ENCODE measurements at places on chromosomes 13 and 19.

DNA sequence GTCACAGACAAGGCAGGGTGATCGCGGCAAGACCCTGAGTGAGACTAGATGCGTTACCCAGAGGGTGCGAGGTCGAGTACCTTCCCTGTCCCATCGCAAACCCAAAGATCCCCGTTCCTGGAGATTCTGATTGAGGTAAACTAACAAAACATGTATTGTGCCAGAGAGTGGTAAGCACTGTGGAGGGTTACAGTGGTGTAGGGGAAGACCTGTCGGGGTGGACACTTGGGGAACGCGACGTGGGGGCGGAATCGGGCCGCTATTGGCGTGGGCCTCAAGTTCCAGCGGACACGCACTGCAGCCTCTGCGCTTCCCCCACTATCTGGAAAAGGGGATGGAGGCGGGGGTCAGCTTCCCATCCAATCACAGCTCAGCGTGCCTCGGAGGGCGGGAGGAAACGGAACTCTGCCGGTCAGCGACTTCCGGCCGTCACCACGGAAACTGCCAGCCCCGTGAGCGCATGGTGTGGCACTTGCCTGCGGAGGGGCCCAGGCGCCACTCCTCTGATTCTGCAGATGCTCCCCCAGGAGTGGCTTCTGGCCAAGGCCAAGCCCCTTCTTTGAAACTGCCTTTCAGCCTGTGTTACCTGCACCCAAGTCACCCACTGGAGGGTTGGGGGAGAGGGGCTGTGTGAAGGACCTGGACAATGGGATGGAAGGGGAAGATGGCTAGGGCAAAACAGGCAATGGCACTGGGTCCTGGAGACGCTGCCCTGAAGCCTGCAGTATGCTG is 1.0 kb upstream of the UBE2M start:
- DNase-seq, result peak; percentile 87
- peaks cover 10% of the 10 kb centered on the region for H3K27me3 ChIP-seq
- peak overlapping the region; percentile 99 for H3K4me3 ChIP-seq
- peaks cover 65% of the 10 kb centered on the region for H3K4me1 ChIP-seq
- H3K27ac ChIP-seq, result peak overlapping the region; percentile 100

- no peak overlapping the region for H3K27ac ChIP-seq
- H3K4me3 ChIP-seq, result no peak overlapping the region
- H3K4me1 ChIP-seq, result peaks cover 53% of the 10 kb centered on the region
- peaks cover 22% of the 10 kb centered on the region for H3K27me3 ChIP-seq
- DNase-seq, result no peak
These were observed 27.8 kb upstream of the MIER2 start for GRCh38 chr19:372306-372890.

- no peak overlapping the region for H3K27ac ChIP-seq
- no peak for DNase-seq
- H3K27me3 ChIP-seq, result no peaks in the 10 kb centered on the region
- no peaks in the 10 kb centered on the region for H3K4me1 ChIP-seq
- no peak overlapping the region for H3K4me3 ChIP-seq
- H3K36me3 ChIP-seq, result peaks cover 98% of the 10 kb centered on the region
These were observed 16.8 kb downstream of the ZNF431 start for GRCh38 chr19:21158523-21159135.

GRCh38 chr19:58531034-58531840 is 11.6 kb upstream of the ZBTB45 start:
- peaks cover 16% of the 10 kb centered on the region for H3K4me1 ChIP-seq
- no peak overlapping the region for H3K27ac ChIP-seq
- H3K4me3 ChIP-seq, result no peak overlapping the region
- H3K36me3 ChIP-seq, result no peaks in the 10 kb centered on the region
- peaks cover 23% of the 10 kb centered on the region for H3K27me3 ChIP-seq

DNA sequence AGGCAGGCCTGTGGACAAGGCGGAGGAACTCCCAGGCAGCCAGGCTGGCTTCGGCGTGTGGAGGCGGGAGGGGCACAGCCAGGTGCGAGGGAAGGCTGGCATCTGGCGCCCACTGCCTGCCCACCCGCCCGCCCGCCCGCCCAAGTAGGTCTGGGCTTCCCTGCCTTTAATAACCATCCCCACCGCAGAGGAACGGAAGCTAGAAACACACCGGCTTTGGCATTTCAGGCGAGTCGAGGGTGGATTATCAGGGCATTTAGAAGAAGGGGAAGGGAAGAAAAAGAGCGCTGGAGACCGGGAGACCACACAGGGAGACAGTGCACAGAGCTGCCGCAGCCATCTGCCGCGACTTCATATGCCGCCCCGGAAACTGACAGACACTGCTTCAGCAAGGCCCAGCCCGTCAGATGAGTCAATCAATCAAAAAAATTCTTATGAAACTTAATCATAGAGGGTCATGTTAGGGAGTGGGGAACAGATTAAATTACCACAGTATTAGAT is 199.7 kb downstream of the TSHZ3 start:
- H3K27me3 ChIP-seq, result peaks cover 19% of the 10 kb centered on the region
- DNase-seq, result no peak
- no peaks in the 10 kb centered on the region for H3K36me3 ChIP-seq
- no peak overlapping the region for H3K4me3 ChIP-seq
- no peak overlapping the region for H3K27ac ChIP-seq

- peak overlapping the region; percentile 20 for H3K27ac ChIP-seq
- H3K36me3 ChIP-seq, result peaks cover 27% of the 10 kb centered on the region
- peaks cover 26% of the 10 kb centered on the region for H3K4me1 ChIP-seq
- peak overlapping the region; percentile 63 for H3K4me3 ChIP-seq
- no peak for DNase-seq
- H3K27me3 ChIP-seq, result peaks cover 15% of the 10 kb centered on the region
These were observed 1.2 kb upstream of the EMC10 start for GRCh38 chr19:50475101-50475568.

All from nephron progenitor cell (in vitro differentiated cells).